ENCODE measurements at places on chromosomes 4 and X.

DNA sequence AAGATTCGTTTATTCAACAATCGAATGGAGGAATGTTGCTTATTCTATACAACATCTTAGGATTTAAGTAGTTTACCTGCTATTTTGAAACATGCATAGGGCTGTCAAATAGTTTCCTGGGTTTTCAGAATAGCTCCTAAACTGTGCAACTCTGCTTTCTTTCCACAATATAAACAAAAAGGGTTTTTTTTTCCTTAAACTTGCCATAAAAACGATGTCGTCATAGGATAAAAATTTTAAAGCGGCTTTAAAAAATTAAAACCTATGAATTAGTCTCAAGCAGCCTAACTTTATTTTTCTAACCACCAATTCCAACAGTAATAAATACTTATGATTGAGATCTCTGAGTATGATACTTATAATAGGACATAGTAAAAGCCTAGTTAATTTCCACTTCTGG lies 21.6 kb upstream of the STIM2 start:
- no peak for DNase-seq

DNA sequence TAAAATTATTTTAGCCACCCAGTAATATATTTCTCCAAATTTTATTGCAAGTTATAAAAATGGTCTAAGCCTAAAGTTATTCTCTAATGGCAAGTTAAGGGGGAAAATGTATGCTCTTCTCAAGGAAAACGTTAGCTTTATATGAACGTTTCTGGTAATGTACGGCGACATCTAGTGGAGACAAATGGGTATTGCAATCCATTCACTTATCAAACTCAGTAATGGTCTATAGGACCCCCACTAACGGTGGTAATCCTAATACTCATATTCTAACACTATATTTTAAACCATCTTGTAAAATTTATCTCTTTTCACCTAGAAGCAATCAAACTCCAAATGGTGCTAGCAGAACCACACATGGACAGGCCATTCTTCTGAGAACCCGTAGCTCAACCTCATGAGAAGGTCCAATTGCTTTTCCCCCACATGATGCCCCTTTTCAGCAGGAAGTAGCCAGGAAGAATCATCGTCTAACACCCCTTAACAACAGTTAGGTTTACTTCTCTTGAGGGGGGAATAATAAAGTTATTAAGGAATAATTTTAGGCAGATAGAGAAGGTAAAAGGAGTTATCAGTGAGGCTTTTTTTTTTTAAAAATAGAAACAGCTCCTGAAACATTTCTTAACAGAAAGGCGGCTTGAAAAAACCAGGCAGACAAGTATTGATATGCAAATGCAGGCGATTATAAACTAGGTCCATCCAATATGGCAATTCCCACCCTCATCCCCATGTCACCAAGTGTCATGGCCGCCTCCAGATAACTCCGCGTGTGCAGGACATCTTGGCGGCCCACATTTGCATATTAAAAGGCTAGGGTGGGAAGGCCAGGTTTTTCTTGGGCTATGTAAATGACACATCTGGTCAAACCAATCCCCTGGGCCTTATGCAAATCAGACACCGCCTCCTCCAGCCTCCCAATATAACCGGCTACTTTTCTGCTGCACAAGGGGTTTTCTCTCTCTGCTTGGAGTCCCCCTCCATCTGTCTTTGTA lies 35.0 kb downstream of the NUDT11 start:
- DNase-seq = no peak

DNA sequence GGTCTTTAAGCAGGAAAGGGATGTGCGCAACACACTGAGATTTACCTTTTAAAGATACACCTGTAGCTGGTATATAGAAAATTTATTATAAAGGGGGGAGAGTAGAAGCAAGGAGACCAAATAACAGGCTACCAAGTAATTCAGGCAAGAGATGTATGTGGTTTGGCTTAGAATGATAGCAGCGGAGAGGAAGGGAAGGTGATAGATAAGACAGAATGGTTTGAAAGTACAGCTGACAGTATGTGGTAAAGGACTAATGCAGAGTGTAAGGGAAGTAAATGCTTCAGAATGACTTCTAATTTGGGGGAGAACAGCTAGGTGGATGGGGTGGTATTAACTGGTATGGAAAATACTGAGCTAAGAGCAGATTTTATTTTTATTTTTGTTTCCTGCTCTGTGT lies 308.9 kb downstream of the ANTXR2 start:
- no peak for DNase-seq

DNA sequence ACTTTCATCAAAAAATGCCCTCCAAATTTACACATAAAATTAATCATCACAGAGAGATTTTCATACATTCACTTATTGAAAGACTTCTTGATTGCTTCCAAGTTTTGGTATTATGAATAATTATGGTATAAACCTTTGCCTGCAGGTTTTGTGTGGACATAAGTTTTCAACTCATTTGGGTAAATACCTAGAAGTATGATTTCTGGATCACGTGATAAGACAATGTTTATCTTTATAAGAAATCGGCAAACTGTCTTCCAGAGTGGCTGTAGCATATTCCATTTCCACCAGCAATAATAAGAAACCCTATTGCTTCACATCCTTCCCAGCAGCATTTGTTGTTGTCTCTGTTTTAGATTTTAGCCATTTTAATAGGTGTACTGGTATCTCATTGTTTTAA lies 1507.0 kb upstream of the IGFBP7 start:
- no peak for DNase-seq

GRCh38 chrX:71175531-71175930 lies 30.9 kb downstream of the NLGN3 start:
- DNase-seq = no peak

GRCh38 chr4:39527296-39528060 lies at the start of gene UGDH:
Gene UGDH (minus strand): TSS chr4:39527439. CDS start chr4:39521512, 5,927 bp downstream.
- peak; percentile 99 for DNase-seq

- no peak for DNase-seq
These were observed 23.0 kb downstream of the HMX1 start for GRCh38 chr4:8848507-8849265.

DNA sequence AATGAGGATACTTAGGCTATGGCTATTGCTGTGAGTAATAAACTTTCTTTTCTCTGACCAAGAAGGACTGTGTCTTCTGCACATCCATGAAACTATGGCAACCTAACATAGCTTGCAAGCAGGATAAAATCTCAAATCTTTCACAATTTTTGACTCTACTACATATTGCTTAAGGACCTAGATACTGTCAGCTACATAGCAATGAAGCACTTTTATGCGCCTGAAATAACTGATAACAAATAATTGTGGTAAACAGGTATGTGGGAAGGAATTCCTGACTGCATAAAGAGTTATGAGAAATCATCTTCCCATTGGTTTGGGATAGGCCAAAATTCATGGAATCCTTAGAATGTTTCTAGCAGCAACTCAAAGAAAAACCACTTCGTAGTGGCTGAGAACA lies 41.2 kb upstream of the PDGFC start:
- DNase-seq = no peak

DNA sequence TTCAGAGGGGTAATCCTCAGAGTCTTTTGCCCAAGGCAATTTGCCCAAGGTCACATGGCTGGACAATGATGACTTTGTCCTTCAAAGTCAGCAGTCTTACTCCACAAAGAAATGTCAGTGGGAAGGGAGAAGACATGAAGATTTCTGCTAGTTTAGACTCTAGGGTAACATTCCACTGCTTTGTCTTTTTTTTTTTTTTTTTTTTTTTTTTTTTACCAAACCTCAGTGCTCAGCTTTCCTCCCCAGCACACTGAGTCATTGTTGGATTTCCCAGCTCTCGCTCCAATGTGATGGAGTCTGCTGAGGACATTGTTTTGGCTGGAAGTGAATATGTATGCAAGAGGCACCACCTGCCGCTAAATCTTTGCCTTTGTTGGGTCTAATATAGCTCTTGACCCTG lies 7.2 kb upstream of the C1QTNF7 start:
- no peak for DNase-seq

GRCh38 chr4:137998666-137999429 lies 243.3 kb downstream of the SLC7A11 start:
- no peak for DNase-seq

DNA sequence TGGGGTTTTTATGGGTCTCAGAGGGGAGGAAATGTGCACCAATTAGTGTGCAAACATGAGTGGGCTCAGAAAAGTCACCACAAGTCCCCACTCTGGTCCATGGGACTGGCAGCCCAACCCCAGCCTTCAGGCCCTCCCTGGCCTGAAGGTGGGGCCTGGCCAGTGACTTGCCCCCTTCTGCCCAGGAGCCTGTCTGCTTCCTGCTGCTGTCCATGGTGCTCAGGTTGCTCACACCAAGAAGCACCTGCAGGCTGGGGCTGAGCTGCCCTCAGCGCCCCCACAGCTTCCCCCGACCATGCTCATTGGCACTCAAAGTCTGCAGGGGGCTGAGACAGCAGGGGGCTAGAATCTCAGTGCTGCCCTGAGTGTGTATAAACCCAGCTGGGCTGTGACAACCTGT lies 30.6 kb upstream of the GC start:
- DNase-seq = no peak

DNA sequence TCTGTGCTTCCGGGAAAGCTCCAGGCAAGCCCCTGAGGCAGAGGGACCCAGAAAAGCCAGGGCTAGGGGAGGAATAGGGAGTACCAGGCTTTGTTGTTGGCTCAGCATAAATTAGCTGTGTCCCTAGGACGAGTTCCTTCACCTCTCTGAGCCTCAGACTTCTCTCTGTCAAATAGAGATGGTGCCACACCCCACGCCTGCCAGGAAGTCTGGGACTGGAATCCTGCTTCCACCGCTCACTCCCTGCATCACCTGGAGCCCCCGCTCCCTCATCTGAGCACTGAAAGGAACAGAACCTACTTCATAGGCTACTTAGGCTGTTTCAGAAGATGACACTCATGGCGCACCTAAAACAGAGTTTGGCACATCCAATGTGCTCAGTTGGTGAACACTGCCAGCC lies 8.1 kb upstream of the JAKMIP1 start:
- no peak for DNase-seq

- no peak for DNase-seq
These were observed 840 bp upstream of the CLCN3 start for GRCh38 chr4:169619518-169619957.

- no peak for DNase-seq
These were observed 57.2 kb downstream of the IRF2 start for GRCh38 chr4:184416913-184417734.

DNA sequence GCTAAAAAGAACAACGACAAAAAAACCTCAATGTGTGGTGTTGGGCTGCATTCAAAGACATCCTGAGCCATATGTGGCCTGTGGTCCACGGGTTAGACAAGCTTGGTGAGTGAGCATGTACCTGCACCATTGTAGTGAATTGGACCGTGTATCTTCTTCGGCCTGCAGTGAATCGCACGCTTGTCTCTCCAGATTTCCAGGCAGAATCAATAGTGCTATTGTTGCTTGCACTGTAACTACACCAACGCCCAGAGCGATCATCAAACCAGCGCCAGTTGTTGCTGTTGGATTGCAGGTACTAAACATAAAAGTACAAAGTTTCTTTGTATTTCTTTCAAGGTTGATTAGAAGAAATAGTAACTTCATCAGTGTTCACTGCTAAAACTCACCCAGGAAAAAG lies 101.6 kb downstream of the HUWE1 start:
- DNase-seq = no peak

- DNase-seq = no peak
These were observed 63.5 kb downstream of the DCLK2 start for GRCh38 chr4:150141756-150142155.

GRCh38 chr4:37628977-37629609 lies 57.1 kb downstream of the RELL1 start:
- no peak for DNase-seq

DNA sequence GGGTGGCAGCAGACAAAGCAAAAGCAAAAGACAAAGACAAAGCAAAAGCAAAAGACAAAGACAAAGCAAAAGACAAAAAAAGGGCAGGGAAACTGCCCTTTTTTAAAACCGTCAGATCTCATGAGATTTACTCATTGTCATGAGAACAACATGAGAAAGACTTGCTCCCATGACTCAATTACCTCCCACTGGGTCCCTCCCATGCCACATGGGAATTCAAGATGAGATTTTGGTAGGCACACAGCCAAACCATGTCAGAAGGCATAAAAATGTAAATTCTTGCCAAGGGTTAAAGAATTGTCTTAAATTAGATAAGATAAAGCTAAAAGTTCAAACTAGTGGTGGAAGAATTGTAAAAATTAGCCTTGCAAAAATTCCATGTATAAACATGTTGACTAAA lies 419.7 kb downstream of the TRAM1L1 start:
- no peak for DNase-seq

GRCh38 chr4:83484500-83485461 lies at the start of gene ABRAXAS1:
Gene ABRAXAS1 (minus strand): TSS chr4:83485100. CDS start chr4:83485072, 28 bp downstream.
- DNase-seq = peak; percentile 96

DNA sequence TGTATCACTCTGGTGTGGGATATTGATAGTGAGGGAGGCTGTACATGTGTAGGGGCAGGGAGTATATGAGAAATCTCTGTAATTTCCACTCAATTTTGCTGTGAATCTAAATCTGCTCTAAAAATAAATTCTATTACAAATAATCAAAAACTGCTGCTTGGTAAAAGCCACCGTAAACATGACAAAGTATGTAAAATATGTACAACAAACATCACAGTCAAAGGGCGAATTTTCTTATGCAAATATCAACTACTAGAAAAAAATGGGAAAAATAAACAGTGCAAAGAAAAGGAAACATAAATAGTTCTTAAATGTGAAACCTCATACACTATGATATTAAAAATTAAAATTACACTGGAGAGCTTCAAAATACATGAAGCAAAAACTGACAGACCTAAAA lies 105.1 kb upstream of the DCLK2 start:
- no peak for DNase-seq

DNA sequence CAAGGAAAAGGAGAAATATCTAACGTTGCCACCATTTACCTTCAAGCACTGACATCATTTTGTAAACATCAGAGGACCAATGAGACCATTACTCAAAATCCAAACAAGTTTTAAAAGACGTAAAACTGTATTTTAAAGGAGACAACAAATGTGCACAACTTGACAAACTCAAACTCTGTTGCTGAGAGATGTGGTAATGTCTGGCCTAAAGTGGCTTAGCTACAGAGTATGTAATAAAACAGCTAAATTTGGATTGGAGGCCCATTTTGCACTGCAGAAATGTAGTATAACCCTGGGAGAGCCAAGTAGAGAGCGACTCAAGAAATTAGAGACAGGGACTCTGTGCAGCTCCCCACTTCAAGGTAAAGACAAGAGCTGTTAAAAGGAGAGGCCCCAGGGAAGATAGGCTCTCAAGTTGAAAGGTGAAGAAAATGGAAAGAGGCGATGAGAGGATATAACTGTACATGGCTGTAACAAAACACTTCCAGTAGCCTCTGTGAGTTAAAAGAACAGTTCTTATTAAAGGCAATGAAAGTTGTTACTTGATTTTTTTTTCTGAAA lies 20.3 kb downstream of the UNC5C start:
- DNase-seq = no peak

Measured in NCI-H187 (cell line).